Left renal cortex interstitium (tissue), 4 donors: ENCODE measurements at places on chromosomes 1 and 21.
A peak's percentile ranks its signal among the peaks of the same experiment; 100 is the strongest.

- no peak for DNase-seq
These were observed 507.6 kb downstream of the NEGR1 start for GRCh38 chr1:71774705-71775104.

DNA sequence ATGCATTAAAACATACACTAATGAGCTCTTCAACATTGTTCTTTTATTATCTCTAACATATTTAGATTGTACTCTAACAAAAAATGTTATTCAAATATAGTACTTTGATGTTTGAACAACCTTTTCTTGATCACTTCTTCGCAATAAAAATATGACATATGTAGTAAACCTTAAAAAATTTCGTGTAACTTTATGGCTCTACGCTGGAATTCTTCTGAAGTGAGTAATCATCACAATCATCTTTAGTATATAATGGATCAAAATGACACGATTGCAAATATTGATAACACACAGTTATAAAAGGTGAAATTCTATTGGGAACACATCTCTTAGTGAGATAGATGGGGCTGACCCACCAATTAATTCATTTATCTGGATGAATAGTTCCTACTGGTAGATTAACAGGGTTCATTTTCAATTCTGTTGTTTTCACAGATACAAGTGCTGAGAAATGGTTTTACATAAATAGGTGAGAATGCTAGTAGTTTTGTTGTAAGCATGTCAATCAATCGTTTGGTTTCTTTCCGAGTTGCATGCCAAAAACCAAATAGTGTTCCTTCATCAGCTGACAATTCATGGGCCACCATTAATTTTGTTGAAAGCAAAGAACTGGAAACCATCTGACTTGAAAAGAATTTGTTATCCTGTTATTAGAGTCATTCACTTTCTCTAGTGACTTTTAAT is 1.5 kb upstream of the ZMPSTE24 start:
- no peak for DNase-seq

DNA sequence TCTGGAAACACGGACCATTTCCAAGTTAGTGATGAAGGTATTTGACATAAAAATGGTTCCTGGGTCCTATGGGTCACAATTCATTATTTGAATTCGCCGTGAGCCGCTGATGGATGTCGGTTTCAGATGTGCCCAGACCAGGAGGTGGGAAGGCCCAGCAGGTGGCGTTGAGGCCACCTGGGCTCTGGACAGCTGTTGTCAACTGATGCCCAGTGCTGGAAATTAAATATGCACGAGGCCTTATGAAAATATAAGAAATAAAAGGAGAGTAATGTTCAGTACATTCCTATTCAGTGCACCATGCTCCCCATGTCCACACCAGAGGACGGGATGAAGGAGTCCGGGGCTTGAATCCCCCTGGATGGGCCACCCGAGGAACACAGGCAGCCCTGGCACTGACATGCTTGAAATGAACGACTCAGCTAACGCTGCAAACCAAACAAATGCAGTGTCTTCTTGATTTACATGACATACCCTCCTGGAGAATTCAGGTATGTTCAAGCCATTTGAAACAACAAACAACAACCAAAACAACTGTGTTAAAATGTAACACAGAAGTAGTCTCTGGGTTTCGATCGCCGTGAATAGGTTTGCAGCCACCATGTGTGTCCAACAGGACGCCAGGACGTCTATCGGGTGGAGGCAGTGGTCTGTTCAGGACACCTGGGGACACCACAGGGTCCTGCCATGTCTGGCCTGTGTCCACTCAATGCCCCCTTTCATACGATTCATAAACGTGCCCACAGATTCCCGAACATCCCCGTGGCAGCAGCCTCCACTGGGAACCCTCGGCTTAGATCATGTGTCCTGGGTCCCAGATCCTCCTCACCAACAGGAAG is 6.1 kb downstream of the TFF3 start:
- no peak for DNase-seq

DNA sequence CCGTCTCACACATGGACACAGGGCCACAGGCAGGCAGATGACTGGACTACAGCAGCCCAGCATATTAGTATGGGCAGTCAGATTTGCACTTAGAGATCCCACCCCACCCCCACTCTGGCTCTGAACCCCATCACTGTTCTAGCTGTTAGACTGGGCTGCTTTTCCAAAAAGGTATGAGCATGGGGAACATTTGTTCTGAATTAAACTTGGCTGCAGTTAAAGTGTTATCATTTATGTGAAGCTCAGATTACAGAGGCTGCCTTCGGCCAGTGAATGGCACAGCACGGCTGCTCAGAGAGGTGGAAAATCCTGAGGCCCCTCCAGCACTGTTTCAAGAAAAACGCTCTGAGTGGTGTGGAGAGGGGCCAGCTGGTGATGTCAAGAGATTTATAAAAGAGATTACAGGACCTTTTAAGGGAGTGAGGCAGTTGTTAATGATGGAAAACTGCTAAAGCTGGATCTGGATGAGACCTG is 6.9 kb upstream of the NOS1AP start:
- DNase-seq = no peak

DNA sequence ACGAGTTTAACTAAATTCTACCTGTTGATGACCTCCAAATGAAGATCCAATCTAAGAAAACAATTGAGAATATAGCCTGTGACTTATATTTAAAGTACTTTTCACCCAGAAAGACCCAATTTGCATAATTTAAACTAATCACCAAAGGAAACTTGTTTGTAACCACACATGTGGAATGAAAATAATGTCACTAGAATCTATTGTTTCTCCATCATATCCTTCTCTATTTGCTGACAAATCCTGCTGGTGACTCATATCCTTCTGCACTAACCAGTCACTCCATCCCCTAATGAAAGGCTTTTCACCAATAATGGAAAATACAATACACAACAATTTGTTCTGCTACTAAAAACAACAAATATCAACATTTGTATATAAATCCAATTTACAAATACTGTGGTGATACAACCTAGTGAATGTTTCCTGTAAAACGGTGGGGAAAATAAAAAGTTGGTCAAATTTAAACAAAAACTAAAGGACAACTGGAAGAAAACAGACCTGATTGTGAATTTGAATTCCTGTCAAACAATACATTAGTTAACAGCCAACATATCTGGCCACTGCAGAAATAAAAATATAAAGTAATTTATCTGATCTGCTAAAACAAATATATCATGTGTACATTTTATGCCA is 6.5 kb downstream of the PTP4A2 start:
- no peak for DNase-seq

GRCh38 chr21:15275615-15276235 is 210.9 kb upstream of the NRIP1 start:
- DNase-seq = no peak

DNA sequence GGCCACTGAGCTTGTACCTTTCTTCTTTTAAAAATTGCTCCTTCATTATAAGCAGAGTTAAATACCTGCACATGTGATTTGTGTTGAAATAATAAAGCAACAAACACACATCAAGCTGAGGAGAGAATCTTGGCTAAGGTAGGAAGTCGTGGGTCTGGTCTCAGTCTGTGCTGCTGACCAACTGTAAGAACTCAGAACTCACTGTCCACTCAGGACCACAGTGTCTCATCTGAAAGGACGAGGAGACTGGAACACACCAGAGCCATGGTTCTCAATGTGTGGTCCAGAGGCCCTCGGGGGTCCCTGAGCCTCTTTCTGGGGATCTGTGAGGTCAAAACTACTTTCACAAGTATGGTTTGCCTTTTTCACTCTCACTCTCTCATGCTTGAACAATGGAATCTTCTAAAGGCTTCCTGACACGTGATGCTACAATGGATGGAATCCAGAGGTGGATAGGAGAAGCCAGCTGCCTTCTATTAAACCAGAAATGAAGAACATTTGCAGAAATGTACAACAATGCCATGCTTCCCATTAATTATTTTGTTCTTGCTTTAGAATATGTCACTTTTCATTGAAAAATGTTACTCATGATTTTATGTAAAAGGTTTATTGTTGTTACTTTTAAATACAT is 17.3 kb upstream of the ETS2 start:
- DNase-seq = no peak

DNA sequence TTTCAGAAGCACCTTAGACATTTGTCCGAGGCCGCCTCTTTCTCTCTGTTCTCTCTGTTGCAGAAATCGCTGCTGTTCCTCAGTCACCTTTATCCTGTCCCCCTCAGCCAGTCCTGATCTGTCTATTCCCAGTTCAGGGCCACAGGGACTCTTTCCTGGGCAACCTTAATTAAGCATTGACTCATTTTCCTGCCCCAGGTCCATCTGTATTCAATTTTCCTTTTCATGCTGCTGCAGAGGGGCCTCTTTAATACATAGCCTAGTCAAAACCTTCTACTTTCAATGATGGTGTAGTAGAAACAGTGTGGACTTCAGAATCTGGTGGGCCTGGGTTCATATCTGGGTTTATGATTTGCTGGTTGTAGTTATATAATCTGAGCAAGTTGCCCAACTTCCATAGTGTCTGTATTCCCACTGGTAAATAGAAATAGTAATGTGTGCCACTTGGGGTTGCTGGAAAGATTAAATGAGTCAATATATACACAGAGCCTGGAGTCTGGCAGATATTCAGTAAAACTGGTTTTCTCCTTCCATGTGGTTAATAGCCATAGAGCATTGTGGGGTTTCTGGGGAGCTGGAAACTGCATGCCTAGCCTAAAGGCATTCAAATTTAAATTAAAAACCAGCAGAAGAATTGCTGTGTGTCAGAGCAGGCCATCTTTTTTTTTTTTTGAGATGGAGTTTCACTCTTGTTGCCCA is 4.5 kb downstream of the TRAF5 start:
- no peak for DNase-seq

GRCh38 chr1:11486231-11487009 is 7.5 kb downstream of the DISP3 start:
- no peak for DNase-seq

DNA sequence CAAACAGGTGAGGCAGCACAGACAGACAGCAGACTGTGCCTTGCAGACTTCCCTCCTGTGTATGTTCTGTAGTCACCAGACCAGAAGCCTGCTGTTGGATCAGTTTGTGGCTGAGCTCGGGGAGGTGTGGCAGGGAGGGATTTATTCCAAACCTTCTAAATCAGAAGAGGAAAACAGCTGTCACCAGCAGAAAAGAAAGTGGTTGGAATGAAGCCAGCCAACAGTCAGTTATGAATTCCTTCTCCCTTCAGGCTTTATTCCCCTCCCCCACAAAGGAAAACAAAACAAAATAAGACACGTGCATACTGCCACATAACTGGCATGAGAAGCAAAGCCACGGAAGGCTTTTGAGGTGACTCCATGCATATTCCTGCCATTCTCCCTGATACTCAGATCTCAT is 19.0 kb upstream of the PIGV start:
- DNase-seq = peak; percentile 34

DNA sequence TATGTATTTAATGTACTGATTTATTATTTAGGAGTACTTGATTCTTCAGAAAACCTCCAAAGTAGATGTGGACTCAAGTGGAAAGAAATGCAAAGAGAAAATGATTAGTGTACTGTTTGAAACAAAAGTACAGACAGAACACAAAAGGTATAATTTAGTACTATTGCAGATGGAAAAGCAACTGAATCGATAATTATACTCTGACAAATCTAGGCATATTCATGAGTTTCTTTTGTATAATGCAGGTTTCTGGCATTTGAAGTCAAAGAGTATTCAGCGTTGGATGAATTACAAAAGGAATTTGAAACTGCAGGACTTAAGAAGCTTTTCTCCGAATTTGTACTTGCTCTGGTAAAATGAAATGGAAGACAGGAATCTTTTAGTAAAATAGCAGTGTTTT is 12.5 kb downstream of the RWDD3 start:
- no peak for DNase-seq

GRCh38 chr1:151611288-151611790 is 511 bp upstream of the SNX27 start:
- DNase-seq = no peak

DNA sequence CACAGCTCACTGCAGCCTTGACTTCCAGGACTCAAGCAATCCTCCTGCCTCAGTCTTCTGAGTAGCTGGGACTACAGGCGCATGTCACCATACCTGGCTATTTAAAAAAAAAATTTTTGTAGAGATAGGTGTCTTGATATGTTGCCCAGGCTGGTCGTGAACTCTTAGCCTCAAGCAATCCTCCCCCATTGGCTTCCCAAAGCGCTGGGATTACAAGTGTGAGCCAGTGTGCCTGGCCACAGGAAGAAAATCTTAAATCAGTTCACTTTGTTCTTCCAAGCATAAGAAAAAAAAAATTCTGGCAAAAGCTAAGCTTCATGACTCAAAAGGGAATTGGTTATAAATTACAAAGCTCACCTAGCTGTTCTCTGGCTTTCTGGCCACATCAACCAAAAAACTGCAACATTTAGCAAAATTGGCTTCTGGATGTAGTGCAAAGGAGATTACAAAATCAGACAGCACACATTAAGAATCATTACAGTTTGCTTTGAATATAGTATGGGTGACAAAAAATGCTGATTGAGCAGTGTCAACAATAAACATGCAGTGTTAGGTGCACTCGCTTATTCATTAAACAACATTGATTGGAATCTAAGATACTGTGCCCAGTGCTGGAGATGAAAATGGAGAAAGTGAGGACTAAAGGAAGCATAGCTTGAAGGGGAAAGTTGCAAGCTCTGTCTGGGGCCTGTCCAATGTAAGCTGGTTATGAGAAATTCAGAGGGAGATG is 76.7 kb downstream of the KCTD3 start:
- no peak for DNase-seq

DNA sequence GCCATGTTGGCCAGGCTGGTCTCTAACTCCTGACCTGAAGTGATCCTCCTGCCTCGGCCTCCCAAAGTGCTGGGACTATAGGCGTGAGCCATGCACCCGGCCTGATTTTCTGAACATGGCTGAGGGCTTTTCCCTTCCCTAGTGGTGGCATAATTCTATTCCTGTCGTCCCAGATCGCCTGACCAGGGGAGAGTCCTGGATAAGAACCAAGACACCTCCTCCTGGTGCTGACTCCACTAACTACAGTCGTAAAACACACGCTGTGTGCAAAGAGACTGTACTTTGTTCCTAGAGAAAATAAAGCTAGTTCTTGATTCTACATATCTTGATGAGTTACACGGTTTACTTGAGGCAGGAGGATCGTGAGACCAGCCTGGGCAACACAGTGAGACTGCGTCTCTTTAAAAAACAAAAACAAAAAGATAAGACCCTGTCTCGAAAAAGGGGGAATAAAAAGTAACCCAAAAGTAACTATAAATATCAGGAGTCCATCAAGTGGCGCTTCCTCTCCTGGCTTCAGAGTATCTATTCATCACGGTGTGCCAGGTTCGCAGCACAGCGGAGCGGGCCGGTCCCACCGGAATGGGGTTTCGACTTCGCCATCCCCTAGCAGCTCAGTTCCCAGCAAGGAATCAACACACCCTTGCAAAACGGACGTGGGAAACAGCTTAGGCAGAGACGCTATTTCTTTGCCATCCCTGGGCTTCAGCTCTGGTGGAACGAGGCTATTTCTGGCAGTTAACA is 973 bp downstream of the SDF4 start:
- no peak for DNase-seq

GRCh38 chr21:41627428-41627827 is 119.5 kb upstream of the TMPRSS2 start:
- DNase-seq = no peak

GRCh38 chr1:210321131-210321530 is 7.6 kb upstream of the HHAT start:
- DNase-seq = no peak
